Tibial nerve (tissue), 4 donors: ENCODE measurements at places on chromosomes 1 and 21.

GRCh38 chr1:220426989-220427388, 100.9 kb upstream of the MARK1 start:
- H3K4me1 ChIP-seq, result no peaks in the 10 kb centered on the region
- no peak for DNase-seq
- no peak overlapping the region for H3K4me3 ChIP-seq
- no peak overlapping the region for H3K27ac ChIP-seq

DNA sequence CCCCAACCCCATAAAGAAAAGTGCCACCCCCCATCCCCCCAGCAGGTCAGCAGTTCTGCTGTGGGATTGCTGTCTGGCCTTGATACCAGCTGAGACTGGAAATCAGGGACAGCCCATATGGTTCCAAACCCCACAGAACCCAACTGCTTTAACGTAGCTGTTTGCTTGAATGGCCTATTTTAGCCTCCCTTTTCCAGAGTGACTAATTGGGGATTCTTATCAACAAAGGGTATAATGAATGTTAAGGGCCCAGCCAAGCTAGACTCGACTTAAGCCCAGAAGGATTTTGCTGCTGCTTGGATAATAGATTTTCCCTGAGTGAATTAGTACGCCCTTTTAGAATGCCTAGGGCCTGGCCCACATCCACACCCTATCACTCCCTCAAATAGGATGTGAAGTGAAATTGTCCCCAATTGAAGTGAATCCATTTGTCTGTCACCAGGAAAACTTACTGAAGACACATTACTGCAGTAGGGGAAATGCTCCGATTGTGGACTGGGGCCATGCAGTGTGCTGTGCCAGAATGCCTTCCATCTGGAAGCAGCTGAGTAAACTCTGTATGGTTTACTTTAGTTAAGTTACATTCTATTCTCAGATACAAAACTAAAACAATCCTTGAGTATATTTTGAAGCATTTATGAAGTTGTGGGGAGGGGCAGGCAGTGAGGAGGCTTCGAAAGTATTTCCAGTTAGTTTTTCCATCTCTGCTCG, 156.9 kb downstream of the DHRS3 start:
- H3K27me3 ChIP-seq, result no peaks in the 10 kb centered on the region
- H3K36me3 ChIP-seq, result peaks cover 3% of the 10 kb centered on the region
- no peak for DNase-seq
- H3K4me3 ChIP-seq, result no peak overlapping the region
- H3K27ac ChIP-seq, result peak overlapping the region; percentile 54

DNA sequence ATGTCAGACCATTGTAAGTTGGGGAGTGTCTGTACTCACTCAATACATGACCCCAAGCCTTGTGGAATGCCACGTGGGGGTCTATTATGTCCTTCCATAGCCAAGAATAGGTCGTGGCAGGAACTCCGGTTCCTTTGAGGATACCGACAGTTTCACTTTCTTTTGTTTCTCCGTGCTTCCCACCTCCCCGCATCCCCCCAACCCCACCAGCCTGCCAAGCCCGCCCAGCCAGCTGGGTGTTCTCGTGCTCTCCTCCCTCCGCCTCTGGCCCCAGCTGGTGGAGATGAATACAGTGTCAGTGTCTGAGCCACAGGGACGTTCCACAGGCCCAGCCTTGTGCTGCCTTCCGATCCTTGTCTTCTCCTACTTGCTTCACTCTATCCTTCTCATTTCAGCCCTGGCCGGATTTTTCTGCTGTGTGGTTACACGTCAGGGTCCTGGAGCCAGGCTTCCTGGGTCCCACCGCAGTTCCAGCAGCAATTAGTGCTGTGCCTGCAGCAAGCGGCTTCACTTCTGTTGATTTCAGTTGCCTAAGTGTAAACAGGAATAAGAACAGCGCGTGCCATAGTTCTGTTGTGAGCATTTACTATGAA, 4.1 kb upstream of the AGTRAP start:
- peak overlapping the region; percentile 97 for H3K27ac ChIP-seq
- H3K4me1 ChIP-seq, result no peaks in the 10 kb centered on the region
- DNase-seq, result peak; percentile 70
- H3K36me3 ChIP-seq, result no peaks in the 10 kb centered on the region

- no peak overlapping the region for H3K27ac ChIP-seq
- no peak for DNase-seq
- H3K27me3 ChIP-seq, result no peaks in the 10 kb centered on the region
- no peak overlapping the region for H3K4me3 ChIP-seq
These were observed 17.6 kb downstream of the NOS1AP start for GRCh38 chr1:162087111-162087510.

GRCh38 chr1:69321311-69321710, 246.4 kb upstream of the LRRC7 start:
- H3K36me3 ChIP-seq, result no peaks in the 10 kb centered on the region
- H3K27ac ChIP-seq, result no peak overlapping the region
- H3K27me3 ChIP-seq, result no peaks in the 10 kb centered on the region

DNA sequence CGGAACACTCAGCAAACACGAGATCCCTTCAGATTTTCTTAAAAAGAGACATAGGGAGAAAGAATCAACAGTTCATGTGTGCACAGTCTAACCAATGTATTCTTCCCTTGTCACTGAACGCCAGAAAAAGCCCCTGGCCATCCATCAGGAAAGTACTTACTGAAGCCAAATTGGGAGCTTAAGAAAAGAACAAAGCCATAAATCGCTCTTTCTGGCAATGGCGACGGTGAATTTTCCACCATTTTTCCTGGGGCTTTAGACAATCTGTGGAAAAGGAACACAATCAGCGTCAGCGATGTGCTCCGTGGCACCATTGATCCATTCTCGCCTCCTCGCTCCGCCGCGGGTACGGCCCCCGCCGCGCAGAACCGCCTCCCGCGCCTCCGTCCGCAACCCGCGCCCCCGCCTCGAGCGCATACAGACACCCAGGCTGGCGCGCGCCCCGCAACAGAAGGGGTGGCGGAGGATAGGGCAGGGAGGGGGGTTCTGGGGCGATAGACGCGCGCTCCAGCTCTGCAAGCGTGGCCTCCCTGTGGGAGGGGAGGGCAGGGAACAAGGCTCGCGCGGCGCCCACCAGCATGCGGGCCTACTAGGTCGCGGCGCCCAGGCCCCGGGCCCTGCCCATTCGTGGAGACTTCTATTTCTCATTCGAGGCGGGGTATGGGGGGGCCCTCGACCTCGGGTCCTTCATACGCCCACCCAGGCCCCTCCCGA, 440 bp downstream of the PIGP start:
- peak; percentile 69 for DNase-seq
- peaks cover 22% of the 10 kb centered on the region for H3K36me3 ChIP-seq
- peak overlapping the region; percentile 91 for H3K4me3 ChIP-seq
- H3K27me3 ChIP-seq, result no peaks in the 10 kb centered on the region
- peak overlapping the region; percentile 98 for H3K27ac ChIP-seq
- H3K4me1 ChIP-seq, result peaks cover 40% of the 10 kb centered on the region

- H3K36me3 ChIP-seq, result no peaks in the 10 kb centered on the region
- no peaks in the 10 kb centered on the region for H3K27me3 ChIP-seq
- H3K4me3 ChIP-seq, result no peak overlapping the region
- DNase-seq, result no peak
- H3K27ac ChIP-seq, result peak overlapping the region; percentile 73
- no peaks in the 10 kb centered on the region for H3K4me1 ChIP-seq
These were observed 5.2 kb upstream of the RERE start for GRCh38 chr1:8822373-8823294.
